ENCODE measurements at places on chromosomes 4 and X. TPM values are rescaled to one million over a fixed set of nuclear protein-coding genes. Genes with fewer than 3 reads are reported as not detected.

PABPC1L2A gene
- not detected for total RNA-seq

CENPI gene
- total RNA-seq: 30.7 TPM

NXF2 gene
- not detected for total RNA-seq

AFM gene
- not detected for total RNA-seq

NXF3 gene
- not detected for total RNA-seq

ADGRL3 gene
- total RNA-seq: not detected

AGTR2 gene
- not detected for total RNA-seq

PABPC1L2B gene
- total RNA-seq: not detected

KLF8 gene
- total RNA-seq: 4.4 TPM

All from subcutaneous preadipocyte (primary cell).